ENCODE measurements at places on chromosomes 1 and 21.

GRCh38 chr1:27142464-27142863 is 12.5 kb downstream of the SLC9A1 start:
- peak; percentile 73 for DNase-seq

DNA sequence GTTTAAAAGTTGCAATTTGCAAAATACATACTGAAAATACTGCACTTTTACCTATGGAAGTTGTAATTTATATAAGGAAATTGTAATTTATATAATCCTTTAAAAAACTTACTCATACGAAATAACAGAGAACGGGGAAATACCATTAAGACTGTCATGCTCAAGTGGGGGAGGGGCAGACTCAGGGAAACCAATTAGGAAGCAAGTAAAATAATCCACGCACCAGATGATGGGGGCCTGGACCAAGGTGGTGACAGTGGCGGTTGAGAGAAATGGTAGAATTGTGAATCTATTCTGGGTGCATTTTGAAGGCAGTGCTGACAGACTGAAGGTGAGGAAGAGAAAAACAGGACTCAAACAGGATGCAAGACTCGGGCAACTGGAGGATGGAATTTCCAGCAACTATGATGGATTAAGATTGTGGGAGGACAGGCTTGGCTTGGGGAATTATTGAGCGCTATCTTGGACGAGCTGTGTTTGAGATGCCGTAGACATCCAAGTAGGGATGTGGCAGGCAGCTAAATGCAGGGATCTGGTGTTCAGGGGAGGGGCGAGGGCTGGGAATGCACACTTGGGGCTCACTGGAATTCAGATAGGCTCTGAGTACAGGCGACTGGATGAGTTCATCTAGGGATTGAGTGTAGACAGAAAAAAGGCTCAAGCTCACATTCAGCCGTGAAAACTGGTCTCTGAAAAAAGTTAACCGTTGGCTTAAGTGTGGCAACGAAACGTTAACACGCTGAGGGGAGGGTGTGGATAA is 977 bp downstream of the LCA5L start:
- DNase-seq: no peak

- peak; percentile 81 for DNase-seq
Measured at GRCh38 chr1:89762779-89763648, 57.8 kb upstream of the LRRC8D start.

GRCh38 chr1:88897070-88897730 is 5.8 kb upstream of the GTF2B start:
- DNase-seq: no peak

DNA sequence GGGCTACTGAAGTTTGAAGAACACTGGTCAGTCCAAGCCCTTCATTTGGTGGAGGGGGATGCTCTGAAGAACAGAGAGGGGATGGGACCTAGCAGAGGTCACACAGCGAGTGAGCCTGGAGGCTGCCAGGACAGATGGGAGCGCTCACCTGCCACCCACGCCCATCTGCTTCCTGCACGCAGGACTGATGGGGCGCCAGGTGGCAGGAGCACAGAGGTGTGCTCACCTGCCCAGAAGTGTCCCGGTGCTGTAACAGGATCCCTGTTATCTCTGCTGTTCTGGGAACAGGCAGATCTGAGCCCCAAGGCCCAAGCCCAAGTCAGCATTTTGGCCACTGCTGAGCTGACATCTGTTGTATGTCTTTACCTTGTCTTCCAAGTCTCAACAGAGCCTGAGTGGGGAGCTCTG is 40.5 kb downstream of the EPHB2 start:
- DNase-seq: no peak
